ENCODE measurements at places on chromosomes 3 and 15.

- no peak for DNase-seq
Measured at GRCh38 chr15:39887211-39887610, 32.9 kb downstream of the GPR176 start.

- DNase-seq, result no peak
Measured at GRCh38 chr15:62853841-62854225, 188.7 kb upstream of the TPM1 start.

DNA sequence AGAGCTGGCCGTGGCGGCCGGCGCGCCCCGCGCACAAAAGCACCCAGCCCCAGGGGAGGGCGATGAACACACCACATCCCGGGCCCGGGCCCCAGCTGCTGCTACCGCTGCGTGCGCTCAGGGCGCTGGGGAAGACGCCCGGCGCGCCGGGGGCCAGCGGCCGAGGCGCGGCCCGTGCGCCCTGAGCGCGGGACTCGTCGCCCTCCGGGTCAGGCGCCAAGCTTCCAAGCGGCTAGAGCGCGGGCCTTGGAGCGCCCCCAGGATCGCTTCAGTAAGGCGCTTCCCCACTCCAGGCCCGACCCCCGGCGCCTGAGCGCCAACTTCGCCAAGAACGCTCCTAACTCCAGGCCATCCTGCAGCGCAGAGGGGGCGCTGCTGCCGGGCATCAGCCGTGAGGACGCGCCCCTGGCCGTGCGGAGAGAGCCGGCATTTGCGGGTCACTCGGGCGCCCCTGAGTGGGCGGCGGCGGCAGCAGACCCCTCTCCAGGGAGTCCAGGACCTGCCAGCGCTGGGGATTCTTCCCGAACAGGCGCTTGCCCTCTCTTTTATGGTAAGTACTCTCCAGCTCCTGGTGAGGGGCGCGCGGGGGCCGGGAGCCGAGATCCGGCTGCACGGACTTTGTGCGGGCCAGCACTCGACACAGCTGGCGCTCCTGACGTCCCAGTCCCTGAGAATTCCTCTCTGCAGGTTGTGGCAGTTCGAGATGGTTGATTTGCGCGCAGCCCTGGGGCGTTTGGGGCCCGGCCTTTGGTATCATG lies 475 bp downstream of the SPSB4 start:
- DNase-seq, result no peak

DNA sequence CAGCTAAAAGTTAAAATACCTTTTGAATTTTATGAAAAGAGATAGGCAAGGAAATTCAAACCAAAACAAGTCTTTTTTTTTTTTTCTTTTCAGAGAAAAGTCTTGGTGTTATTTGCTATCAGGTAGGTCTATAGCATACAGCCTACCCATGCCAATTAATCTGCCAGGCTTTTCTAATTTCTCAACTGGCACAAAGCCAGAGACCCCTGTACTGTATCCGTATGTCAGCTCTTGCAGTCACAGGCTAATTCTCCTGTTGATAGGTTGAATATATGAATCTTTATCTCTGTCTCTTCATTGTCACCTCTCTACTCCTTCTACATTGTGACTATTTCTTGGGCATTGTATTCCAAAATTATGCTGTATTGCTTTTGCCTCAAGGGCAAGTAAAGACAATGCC lies 133.4 kb downstream of the IL5RA start:
- DNase-seq, result no peak

GRCh38 chr3:161893972-161894371 lies 397.4 kb downstream of the OTOL1 start:
- no peak for DNase-seq

- no peak for DNase-seq
Measured at GRCh38 chr15:76483752-76484151, 147.2 kb downstream of the ISL2 start.

DNA sequence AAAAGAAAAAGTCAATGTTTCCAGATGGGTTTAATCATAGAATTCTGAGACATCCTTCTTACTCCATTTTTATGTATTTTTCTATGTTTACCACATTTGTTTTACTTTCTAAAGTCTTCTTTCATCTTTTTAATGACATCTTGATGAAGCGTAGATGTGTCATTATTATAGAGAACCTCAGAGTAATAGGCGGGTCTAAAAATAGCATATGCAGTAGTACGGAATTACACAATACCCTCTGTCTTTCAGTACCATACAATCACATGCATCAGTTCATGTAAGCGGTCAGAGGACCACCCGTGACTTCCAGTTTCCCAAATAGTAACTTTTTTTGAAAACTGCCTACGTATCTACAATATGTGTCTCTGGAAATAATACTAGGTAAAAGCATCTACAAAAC lies 224.0 kb downstream of the PLOD2 start:
- DNase-seq, result no peak

DNA sequence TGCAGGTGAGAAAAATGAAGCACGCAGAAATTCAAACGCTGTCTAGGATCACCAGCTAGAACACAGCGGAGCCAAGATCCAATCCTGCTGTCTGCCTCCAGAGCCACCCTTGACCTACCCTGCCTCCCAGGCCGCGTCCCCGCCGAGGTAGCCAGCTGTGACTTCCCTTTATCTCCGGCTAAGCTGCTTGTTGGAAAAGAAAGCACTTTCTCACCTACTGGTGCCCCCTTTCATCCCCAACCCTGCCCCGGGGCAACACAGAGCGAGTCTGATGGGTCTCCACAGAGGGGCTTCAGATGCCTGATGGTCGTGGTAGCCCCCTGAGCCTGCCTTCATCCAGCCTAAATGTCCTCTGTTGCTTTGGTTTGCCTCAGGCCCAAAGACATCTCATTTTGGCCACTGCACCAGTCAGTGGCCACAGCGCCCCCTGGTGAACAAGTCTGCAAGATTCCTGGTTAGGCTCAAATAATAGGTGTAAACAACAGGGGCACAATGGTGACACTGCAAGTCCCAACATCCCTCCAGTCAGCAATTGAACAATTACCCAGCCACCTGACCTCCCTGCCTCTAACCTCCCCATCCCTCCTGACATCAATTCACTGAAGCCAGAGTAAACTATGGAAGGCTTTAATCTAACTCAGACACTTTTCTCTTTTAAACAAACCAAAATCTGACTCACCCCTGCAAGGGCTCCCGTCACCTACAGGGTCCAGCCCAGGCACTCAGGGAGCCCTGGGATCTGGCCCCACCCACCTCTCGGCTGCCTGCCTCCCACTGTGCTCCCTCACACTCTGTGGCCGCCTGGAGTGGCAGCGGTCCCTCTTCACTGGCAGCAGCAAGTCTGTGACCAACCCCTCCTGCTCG lies 27.3 kb upstream of the BCL2L10 start:
- peak; percentile 76 for DNase-seq

GRCh38 chr15:80638553-80639167 lies 56.5 kb upstream of the ABHD17C start:
- DNase-seq, result no peak

DNA sequence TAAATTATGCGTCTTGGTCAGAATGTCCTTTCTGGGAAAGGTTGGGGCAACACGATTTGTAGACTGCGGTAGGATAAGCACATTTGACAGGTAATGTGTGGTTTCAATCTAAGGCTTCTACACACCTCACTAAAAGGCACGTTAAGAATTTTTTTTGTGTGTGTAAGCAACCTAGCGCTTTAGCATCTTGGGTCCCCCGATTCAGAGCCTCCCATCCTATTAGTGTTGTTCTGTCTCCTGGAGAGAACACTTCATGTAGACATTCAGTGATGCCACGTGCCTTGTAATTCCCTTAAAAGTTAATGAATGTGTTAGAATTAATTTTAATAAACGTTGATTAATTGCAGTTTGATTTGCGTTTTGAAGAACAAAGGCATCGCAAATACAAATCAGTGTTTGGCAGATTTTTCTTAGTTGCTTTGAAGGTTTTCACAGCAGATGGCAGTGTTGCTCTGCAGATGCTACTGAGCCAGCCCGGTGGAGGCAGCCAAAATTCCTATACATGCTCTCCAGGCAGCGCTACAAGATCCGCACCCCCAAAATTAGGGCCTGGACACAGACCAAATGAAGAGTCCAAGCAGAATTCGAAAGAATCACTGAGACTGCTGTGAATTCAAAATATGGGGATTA lies 63.5 kb downstream of the OTOL1 start:
- DNase-seq, result no peak

GRCh38 chr3:55271549-55271948 lies 215.6 kb downstream of the WNT5A start:
- no peak for DNase-seq

DNA sequence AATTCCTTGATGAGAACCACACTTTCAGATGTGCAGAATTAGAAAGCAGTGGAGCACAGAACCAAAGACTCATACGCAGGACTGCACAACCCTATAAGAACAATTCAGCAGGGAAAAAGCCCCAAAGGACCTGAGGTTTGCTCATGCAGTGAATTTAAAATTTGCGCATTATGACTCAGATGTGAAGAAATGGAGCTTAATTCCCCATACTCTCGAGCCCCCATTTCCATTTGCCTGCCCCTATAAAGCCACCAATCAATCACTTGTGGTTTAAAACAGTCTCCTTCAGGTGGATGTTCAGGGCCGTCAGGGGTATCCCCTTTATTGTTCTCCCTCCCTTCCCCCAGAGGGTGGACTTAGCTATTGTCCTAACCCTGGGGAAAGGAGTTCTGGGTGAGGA lies 221.2 kb downstream of the IGSF11 start:
- DNase-seq, result no peak

DNA sequence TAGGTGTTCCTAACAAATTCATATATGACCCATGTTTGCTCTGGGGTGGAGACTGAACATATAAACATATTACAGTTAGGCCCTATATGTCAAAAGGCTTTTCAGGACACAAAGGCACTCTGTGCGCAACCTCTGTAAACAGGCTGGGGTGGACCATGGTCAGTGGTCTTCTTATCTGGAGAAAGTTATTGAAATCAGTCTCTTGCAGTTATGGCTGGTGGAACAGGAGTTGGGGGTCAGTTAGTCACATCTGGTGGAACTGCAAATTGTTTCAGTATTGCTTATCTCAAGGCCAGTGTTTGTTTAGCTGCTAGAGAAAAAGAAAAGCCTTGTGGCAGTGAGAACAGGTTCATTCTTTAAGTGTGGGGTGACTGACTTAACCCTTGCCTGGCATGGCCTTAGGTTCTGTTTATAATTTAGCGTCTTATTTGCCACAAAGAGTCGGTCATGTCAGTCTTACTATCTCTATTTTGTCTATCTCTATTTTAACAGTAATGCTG lies 5.9 kb upstream of the GP9 start:
- DNase-seq, result no peak

GRCh38 chr3:184259396-184259877 lies 1.9 kb downstream of the CAMK2N2 start:
- DNase-seq, result no peak

DNA sequence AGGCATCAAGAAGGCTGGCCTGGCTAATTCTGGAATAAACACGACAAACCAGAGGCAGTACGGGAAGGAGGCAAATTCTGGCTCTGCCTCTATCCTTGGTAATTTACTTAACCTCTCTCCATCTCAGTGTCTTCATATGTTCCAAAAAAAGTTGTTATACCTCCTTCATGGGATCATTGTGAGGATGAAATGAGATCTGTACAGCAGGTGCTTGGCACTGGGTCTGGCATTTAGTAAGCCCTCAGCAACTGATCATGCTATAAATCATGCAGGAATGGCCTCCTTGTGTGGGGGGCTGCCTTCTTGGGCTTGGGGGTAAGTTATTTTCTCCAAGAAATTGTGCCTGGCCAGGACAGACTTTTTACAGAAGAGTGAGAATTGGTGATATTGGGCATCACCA lies 38.3 kb upstream of the TRA2B start:
- DNase-seq, result no peak

DNA sequence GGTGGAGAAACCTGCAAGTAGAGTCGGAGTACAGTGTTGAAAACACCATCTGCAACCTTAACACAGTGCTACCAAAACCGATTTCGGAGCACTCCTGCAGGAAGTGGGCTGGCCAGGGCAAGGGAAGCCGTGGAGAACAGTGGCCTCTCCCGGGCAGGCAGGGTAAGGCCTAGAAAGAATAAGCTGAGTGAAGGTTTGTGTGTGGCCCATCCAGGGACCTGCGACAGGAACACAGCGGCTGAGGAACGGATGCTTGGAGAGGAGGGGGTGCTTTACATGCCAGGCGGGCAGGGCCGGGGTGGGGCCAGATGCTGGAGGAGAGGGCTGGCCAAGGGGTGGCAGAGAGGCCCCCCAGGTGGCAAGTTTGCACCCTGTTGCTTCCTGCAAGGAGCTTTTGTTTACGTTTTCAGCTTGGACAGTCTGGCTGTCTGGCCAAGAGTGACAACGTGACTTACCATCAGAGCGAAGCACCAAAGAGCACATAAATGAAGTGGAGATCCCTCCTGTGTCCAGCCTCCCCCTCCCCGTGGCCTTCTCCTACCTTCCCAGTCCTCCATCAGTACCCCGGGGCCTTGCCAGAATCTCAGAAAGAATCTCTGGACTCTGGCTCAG lies 156.5 kb downstream of the PGPEP1L start:
- DNase-seq, result peak; percentile 89

DNA sequence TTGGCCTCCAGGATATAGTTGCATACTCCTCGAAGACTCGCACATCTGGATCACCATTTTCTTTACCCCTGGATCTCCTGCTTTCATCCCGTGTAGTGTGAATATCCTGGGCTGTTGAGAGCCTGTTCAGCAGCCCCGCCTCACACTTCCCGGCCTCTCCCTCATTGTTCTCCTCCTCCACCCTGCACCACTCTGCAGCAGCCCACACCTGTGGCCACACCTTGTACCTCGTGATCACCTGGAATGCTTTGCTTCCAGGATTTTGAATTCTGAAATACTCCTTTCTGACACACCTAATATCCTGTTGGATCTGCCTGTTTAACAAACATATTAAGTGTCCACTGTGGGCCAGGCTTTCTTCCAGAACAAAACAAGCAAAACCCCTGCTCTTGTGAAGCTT lies 14.4 kb downstream of the ABHD17C start:
- peak; percentile 95 for DNase-seq

DNA sequence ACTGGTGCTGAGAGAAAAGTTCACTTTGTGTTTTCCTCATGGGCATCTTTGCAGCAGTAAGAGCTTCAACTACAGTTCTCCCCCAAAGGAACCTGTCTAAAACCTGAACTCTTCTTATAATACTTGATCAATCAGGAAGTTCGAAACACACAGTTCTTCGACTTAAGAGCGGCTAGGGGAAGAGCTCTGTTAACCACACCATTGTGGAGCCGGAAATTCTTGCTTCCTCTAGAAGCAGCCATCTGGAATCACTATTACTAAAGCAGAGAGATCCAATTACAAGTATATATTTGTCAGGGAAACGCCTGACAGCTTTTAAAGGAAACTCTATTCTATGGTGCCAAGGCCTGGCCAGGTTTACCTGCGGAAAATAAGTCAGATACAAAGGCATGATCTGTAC lies 337.3 kb upstream of the CBLB start:
- DNase-seq, result no peak

- no peak for DNase-seq
Measured at GRCh38 chr3:16884084-16884747, 539 bp upstream of the PLCL2 start.

DNA sequence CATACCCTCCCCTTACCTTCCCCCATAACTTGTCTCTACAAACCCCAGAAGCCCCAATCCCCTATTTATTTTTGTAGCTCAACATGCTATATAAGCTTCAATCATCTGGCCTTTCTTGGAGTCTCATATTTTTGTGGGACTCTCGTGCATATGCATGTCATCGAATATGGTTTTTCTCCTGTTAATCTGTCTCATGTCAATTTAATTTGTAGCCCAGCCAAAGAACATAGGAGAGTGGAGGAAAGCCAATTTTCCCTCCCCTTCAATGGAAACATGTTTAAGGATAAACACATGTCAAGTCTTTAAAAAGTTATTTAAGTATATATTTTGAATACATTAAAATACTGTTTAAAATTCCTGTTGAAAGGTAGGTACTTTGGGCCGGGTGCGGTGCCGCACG lies 172.2 kb downstream of the GMNC start:
- no peak for DNase-seq

GRCh38 chr3:50237754-50238548 lies 1.9 kb downstream of the GNAI2 start:
- peak; percentile 88 for DNase-seq

GRCh38 chr3:24202071-24202470 lies 257.0 kb downstream of the NR1D2 start:
- no peak for DNase-seq
